Stimulated activated CD8-positive, alpha-beta memory T cell treated with anti-CD3 and anti-CD28 coated beads, Interleukin-4, amount 100 ng/mL, for 4 hours (primary cell): ENCODE measurements at places on chromosomes 5 and 9.

GRCh38 chr5:112419164-112419985 lies at the start of gene EPB41L4A:
EPB41L4A (minus strand) TSS chr5:112419277; CDS start chr5:112419039, 238 bp downstream.
- no peak for DNase-seq

DNA sequence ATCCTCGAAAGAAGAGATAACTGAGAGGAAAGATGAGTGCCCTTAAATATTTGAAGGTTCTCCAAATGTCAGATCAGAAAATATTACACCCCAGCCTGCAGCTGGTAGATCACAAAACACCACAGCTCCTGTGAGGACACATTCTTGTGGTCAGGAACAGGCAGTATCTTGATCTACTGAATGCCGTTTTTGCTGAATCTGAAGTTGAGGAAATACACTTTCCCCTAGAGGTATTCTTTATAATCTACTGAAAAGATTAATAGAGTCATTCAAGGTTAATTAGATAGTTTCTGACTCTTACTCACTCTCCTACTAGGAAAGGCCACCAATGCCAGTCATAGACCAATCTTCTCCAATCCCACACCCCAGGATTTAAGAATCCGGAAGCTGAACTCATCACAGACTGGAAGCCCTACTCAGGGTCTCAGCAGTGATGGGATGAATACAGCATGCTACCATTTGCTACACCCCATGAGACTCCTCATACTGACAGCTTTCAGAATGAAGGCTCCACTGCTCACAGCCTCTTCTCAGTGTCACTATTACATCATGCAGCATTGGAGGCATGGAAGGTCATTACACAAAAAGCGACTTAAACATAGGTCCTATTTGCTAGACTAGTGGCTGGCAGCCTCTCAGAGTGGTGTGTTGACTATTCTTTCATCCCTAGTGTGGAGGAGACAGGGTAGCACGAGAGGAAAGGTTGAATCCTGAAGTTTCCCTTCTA lies 143.9 kb upstream of the SLC1A3 start:
- DNase-seq: no peak

DNA sequence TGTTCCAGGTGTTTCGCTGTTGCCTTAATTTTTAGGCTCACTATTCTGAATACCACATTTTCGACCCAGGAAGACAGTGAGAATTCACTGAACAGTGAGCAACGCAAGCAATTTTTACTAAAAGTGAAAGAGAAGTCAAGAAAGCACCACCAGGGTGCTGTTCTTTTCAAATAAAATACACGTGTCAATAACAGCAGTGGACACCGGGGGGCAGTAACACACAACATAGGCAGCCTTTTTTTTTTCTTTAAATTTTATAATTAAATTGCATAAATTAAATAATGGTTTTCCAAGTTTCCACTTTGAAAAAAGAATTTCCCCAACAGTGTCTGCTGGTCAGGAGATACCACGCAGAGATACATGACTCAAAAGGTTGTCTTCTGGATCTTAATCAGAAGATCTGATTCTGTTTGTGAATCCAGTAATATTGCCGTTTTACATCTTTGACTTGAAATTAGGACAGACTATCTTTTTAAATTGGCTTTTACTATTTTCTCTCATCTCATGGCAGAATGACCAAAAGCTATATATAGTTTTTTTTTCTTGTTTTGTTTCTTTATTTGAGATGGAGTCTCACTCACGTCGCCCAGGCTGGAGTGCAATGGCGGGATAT lies 47.1 kb upstream of the SH3GL2 start:
- no peak for DNase-seq

- DNase-seq: no peak
Measured at GRCh38 chr5:147554261-147554817, 44.5 kb upstream of the DPYSL3 start.

DNA sequence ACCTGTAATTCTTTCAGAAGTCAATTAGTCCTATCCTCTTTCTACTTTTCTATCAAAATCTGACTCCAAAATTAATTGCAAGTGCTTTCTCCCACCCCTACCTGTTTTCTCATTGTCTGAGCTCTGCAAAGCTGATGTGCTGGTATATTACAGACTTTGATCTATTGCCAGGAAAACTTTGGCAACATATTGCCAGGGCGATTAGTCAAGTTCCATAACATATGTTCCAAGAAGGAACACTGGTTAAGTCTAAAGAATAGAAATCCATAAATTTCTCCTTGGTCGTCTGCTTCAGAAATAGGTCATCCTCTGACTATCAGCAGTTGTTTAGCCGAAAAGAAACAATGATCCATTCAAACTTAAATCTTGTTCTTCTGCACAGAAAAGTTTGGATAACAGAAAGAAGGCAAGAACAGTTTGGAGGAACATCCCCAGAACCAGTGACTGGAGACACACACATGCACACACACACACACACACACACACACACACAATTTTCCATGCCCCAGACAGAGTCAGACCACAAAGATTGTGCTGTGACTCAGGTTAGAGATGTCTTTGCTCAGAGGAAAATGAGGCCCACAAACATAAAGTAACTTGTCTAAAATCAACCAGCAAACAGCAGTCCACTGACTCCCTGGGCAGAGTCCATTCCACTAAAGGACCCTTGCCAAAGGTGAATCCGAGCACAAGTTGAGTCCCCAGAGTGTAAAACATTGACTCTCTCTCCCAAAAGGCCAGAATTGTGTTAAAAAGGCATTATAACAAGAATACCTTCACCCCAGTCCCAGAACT lies 202.1 kb downstream of the DEPDC1B start:
- DNase-seq: no peak

DNA sequence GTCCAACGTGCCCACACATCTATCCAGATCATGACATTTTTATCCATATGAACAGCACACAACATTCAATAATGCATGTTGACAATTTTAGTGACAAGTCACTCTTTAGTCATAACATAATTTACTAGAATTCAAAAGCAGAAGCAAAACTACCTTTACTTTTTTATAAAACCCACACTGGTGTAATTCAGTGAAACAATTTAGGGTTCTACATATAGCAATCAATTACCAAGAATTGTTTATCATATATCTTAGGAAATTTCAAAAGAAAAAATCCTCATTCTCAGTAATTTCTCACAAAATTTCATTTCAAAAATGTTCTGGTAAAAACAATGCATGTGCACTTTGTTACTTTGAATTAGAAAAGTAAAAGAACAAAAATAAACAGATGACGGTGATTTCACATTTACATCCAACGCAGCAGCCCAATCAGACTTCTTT lies 12.6 kb downstream of the AUH start:
- DNase-seq: no peak

DNA sequence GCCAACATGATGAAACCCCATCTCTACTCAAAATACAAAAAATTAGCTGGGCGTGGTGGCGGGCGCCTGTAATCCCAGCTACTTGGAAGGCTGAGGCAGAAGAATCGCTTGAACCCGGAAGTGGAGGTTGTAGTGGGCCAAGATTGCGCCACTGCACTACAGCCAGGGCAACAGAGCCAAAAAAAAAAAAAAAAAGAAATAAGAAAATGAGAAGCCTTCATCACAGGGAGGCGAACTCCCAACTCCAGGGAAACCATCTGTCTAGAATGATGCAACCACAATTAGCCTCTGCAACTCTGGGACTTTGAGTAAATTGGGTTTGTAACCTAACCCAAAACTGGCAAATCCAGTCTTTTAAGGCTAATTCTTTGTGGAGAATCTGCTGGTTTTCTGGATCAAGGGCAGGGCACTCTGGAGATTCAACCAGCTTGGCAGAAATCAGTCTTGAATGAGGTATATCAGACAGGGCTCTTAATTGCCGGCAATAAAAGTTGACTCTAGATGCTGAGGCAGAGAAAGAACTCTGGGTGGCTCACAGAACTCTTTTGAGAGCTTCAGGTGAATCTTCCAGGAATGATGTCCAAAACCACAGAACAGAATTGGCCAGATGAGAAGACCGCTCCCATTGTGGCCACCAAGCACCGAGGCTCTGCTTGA lies 9.9 kb downstream of the S100Z start:
- no peak for DNase-seq

DNA sequence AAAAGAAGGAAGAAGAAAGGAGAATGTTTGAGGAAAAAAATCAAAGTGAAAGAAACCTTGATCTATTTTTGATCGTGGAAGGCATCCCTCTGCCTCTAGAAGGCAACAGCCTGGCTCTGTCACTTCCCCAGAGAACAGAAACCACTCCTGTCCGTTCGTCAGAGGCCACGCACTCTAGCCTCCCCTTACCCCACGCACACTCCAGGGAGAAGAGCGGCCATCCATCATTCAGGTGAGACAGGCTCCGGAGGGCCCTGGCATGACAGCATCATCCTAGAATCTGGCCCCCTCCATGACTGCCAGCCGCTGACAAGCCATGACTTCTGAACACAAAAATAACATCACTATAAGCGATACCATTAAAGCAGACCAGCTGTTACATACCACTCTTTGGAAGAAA lies 135.8 kb downstream of the ROR2 start:
- DNase-seq: no peak

DNA sequence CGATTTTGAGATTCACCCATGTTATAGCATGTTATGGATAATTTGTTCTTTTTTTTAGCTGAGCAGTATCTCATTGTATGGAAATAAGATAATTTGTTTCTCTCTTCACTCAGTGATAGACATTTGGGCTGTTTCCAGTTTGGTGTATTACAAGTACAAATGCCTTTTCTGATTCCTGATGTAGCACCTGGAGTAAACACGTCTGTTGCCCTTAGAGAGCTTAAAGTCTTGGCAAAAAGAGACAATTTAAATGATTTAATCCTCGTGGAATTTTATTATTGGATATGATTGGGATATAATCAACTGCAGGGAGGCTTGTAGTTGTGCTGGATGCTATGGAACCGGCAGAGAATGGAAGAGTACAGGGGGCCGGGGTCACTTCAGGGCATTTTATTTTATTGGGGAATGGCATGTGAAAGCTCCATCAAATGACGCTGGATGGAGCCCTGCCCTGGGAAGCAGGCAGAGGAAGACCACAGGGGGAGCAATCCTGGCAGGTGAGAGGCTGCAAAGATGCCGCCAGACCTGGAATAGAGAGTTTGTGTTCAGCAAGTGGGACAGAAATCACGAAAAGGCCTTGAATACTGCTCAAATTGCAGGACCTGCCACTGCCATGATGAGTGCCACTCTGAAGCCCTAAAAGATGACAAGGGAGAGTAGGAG lies 31.0 kb upstream of the TGFBI start:
- no peak for DNase-seq

GRCh38 chr5:22699319-22699718 lies 153.8 kb downstream of the CDH12 start:
- no peak for DNase-seq

- DNase-seq: no peak
Measured at GRCh38 chr5:61342071-61342501, 10.0 kb downstream of the ZSWIM6 start.

- no peak for DNase-seq
Measured at GRCh38 chr9:95265960-95266359, 51.5 kb downstream of the FANCC start.

DNA sequence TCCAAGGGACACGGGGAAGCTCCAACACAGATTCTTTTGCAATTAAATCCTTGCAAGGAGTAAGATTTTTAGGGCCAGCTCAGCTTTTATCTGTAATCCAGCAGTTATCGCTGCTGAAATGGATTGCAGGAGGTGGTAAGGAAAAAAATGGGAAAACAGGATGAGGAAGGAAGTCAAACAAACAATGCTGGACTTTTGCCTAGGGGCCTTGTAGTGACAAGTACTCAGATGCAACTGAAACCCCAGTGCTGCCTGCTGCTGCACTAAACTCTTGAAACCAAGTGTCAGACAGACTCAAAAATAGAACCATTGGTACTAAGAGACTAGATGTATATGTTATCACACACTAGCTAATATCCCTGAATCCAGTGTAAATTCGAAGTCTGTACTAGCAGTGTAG lies 309.2 kb downstream of the CTNND2 start:
- no peak for DNase-seq

DNA sequence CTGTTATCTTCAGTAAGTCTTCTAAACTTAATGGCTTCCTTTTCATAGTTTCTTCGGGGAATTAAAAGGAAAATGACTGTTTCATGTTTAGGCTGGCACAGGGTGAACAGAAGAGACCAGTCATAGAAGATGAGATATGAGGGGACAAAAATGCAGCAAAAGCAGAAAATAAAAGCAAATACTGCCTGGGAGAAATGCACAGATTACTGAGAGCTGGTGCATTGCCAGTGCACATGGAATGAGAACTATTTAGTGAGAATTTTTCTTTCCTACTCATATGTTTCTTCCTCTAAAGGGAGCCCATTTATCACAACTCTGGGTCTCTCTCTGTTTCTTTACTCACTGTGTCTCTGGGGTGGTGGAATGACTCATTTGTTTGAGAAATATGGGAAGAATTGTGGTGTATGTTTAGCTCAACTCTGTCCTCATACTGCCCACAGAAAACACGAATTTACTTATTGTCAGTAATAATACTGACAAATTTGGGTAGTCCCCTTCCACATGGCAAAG lies 25.9 kb upstream of the ANKRD55 start:
- no peak for DNase-seq
